Effector memory CD4-positive, alpha-beta T cell (primary cell): ENCODE measurements at places on chromosomes 4 and X.
A peak's percentile ranks its signal among the peaks of the same experiment; 100 is the strongest.

GRCh38 chrX:13001961-13002671 lies 27.2 kb downstream of the TMSB4X start:
- DNase-seq = no peak

DNA sequence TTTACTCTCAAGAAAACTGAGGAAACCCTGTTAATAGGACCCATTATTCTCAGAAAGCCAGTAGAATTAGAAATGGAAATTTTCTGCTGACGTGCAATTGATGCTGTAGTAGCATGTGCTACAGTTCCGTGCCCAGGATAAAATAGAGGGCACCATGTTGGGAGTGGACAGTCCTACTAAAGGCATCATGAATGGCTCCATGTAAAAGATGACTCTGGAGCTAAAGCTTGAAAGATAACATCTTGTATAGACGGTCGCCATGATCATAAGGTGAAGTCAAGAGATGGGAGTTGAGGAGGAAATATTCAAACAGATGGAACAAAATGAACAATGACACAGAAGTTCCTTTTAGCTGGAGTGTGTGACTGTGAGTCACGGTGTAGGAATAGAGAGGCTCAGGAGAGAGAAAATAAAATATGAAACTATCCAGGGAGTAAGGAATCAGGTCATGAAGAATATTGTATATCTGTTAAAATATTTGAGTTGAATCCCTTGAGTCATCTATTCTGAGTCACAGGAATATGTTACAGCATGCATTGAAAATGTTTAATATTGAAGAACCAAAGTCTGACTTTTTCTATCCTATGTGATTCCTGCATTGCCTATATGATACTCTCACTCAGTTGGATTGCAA lies 31.8 kb downstream of the ANXA10 start:
- DNase-seq = no peak

- DNase-seq = no peak
Measured at GRCh38 chr4:183284258-183284785, 35.8 kb downstream of the CLDN22 start.

- no peak for DNase-seq
Measured at GRCh38 chr4:40507977-40508376, 121.7 kb downstream of the RBM47 start.

- no peak for DNase-seq
Measured at GRCh38 chr4:38145741-38146140, 185.5 kb downstream of the PTTG2 start.

DNA sequence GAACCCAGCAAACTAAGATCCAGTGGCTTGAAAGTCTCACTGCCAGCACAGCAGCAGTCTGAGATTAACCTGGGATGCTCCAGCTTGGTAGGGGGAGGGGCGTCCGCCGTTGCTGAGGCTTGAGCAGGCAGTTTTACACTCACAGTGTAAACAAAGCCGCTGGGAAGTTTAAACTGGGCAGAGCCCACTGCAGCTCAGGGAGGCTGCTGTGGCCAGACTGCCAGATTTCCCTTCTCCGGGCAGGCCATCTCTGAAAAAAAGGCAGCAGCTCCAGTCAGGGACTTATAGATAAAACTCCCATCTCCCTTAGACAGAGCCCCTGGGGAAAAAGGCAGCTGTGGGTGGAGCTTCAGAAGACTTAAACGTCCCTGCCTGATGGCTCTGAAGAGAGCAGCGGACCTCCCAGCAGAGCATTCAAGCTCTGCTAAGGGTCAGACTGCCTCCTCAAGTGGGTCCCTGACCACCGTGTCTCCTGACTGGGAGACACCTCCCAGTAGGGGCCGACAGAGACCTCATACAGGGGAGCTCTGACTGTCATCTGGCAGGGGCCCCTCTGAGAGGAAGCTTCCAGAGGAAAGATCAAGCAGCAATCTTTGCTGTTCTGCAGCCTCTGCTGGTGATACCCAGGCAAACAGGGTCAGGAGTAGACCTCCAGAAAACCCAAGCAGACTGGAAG lies 45.1 kb upstream of the CDX4 start:
- no peak for DNase-seq

DNA sequence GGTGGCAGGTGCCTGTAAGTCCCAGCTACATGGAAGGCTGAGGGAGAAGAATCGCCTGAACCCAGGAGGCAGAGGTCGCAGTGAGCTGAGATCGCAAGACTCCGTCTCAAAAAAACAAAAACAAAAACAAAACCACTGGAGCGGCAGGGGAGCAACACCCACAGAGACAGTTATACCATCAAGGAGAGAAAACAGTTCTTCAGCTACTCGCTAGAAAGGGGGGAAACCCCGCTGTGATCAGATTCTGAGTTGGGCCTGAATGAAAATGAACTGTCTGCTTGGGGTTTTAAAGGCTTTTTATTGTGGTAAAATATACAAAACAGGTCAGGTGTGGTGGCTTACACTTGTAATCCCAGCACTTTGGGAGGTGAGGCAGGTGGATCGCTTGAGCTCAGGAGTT lies 16.8 kb upstream of the IRAK1 start:
- DNase-seq = peak; percentile 7

- no peak for DNase-seq
Measured at GRCh38 chr4:108001540-108002135, 11.9 kb downstream of the HADH start.

- no peak for DNase-seq
Measured at GRCh38 chrX:111376897-111377578, 35.0 kb downstream of the DCX start.

GRCh38 chrX:66000628-66001272 lies 39.1 kb downstream of the VSIG4 start:
- no peak for DNase-seq

DNA sequence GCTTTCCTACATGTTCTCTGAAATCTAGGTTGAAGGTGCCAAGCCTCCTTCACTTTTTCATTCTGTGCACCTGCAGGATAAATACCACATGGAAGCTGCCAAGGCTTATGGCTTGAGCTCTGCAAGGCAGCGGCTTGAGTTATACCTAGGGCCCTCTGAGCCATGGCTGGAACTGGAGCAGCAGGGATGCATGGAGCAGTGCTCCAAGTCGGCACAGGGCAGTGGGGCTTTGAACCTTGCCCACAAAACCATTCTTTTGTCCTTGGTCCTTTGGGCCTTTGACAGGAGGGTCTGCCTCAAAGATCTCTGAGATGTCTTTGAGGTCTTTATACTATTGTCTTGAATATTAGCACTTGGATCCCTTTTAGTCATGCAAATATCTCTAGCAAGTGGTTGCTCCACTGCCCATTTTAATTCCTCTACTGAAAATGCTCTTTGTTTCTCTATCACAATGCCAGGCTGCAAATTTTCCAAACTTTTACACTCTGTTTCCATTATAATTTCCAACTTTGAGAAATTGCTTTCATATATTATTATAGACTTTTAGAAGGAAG lies 536.2 kb upstream of the KLHL4 start:
- DNase-seq = no peak

DNA sequence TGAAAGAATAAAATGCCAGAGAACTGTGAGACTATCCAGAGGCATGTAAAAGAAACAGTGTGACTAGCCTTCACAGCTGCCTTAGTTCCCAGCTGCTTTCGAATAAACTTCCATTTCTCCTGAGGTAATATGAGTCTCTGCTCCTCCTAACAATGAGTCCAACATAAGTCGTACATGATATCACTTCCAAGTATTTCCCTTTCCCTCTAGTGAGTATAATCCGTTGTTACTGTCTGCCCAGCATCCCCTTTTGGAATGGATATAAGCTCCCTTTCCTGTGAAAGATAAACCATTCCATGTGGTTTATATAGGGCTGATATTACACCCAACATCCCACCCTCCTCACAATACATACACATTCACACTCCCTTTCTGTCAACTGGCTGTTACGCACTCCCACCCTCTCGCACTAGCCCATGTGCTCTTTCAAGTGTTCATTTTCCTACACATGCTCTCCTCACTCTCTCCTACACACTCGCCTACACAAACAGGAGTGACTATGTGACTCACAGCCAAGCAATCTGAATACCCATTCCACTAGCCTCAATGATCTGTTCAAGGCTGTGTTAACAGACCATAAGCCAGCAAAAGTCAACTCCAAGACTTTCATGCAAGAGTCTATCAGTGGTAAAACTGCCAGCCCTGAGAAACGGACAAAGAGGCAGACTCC lies 5.0 kb downstream of the NAF1 start:
- no peak for DNase-seq

- DNase-seq = no peak
Measured at GRCh38 chr4:2835978-2836377, 7.7 kb upstream of the ADD1 start.

DNA sequence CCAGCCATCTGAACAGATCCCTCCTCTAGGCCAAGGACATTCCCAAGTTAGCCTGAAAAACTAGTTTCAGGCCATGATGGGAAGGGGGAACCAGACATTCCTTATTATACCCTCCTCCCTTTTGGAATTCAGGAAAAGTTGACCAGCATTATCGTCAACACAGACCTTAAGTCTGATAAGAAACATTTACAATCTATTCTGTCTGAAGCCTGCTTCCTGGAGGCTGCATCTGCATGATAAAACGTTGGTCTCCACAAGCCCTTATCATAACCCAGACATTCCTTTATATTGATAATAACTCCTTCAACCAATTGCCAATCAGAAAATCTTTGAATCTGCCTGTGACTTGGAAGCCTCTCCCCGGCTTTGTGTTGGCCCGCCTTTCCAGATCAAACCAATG lies 44.3 kb downstream of the EFHC2 start:
- no peak for DNase-seq

DNA sequence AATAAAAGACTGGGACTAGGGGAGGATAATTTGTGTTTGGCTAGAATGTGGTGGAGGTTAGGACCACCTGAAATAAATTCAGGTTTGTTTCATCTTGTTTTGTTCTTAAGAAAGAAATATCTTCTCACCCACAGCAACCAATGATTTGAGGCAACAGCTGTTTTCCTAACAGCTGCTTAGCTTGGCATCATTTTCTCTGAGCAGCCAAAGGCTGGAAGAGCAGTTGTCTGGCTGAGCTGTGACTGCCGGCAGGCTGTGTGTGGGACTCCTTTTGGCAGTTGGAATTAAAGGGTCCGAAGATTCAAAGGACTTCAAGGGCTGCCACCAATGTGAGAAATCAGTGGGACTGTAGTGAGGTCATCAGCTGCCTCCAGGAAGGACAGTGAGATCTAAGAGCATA lies 5.0 kb downstream of the TRIM75 start:
- no peak for DNase-seq

DNA sequence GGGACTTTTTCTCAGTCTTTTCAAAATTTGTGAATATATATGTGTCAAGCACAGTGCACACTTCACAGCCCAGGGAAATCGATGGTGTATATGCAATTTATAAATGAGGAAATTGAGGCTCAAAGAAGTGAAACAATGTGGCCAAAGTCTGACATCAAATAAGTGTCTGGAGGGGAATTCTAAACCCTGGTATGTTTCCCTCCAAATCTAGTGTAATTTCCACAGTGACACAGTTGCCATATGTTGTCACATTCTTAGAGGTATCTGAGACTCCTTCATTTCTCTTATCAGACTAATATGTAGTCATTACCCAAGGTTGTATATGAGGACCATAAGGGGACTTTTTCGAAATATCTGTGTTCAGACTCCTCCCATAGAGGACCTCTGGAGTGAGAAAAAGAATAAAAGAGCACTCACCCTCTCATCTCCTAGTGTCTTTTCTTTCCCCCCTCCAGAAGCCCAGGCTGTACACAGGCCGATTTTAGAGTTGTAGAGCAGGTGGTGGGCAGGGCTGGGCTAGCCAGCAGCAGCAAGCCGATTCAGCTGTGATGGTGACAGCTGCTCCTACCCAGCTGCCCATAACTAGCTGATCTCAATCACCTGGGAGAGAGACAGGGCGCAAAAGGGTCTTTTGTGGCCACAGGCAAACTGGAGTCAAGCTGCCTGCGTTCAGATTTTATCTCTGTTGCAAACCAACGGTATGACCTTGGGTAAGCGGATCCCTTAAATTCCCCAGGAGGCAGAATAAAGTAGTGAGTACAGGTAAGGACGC lies 55.1 kb downstream of the CLCN5 start:
- no peak for DNase-seq

GRCh38 chr4:36841583-36842326 lies 402.8 kb upstream of the NWD2 start:
- DNase-seq = no peak

GRCh38 chr4:128286474-128287058 lies 1.0 kb downstream of the PGRMC2 start:
- DNase-seq = no peak

- no peak for DNase-seq
Measured at GRCh38 chrX:43822014-43822413, 60.2 kb downstream of the MAOB start.

GRCh38 chrX:131626681-131627296 lies 82.9 kb downstream of the OR13H1 start:
- DNase-seq = no peak

DNA sequence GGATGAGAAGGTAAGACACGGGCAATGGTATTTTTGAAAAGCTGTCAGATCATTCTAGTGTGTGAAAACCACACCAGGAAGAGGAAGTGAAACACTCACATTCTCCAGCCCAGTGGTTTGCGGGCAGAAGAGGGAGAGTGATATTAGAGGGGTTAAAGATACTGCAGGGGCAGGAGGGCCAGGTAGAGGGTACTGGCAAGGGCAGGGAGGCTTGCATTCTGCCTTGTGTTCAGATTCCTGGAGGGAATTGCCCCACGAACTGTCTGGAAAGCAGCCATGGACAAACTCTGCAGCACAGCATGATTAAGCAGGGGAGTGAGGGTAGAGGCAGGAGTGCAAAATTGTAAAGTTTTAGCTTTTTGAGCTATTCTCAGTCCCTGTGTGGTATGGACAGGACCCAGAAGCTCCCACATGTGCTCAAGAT lies 30.9 kb downstream of the NIPAL1 start:
- DNase-seq = peak; percentile 28

- DNase-seq = no peak
Measured at GRCh38 chr4:2253160-2254084, 8.5 kb downstream of the MXD4 start.

GRCh38 chr4:152195888-152196287 lies 340.0 kb downstream of the FBXW7 start:
- DNase-seq = no peak

GRCh38 chr4:17704020-17704650 lies 77.3 kb downstream of the FAM184B start:
- DNase-seq = no peak

DNA sequence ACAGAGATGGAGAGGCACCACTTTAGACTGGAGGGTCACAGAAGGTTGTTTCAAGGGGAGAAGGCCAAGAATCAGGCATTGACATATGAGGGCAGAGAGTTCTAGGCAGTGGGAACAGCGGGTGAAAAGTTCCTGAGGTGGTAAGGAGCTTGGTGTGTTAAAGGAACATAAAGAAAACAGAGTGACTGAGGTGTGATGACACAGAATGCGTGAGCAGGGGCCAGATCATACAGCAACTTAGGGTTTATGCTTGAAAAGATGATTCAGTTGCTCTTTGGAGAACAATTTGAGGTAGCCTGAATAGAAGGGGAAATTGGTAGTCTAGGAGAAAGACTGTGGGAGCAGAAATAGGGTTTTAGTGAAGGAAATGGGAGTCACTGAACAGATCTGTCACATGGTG lies 179.2 kb downstream of the AMELX start:
- no peak for DNase-seq

GRCh38 chrX:64456828-64457227 lies 61.6 kb upstream of the MTMR8 start:
- no peak for DNase-seq
